ENCODE measurements at places on chromosomes 12 and 14.

DNA sequence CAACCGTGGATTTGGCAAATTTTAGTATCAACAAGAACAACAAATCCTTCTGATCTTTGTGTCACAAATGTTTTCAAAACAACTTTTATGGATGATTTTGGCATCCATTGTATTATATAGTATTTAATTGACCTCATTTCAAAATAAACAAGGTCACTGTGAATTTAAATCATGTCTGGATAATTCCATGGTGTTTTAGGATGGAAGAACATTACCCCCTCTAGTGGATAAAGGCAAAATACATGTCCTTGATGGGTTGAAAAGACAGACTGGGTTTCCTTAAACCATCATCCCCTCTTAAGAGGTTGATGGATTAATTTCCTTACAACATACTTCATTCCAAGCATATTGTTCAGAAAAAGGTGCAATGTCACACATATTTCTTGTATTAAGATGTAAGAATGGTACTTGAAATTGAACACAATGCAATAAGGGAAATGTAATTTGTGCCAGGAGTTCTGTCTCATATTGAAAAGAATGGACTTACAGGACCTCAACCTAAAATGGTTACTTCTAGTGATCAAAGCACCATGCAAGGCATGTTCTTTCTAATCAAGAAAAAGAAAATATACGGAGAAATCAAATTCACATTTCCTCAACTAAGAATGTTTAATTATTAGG, 352.0 kb downstream of the BCAT1 start:
- DNase-seq: peak; percentile 13

GRCh38 chr14:104871656-104872468, 6.8 kb downstream of the CEP170B start:
- no peak for DNase-seq

GRCh38 chr14:102220031-102220430, 80.3 kb downstream of the WDR20 start:
- DNase-seq: no peak

- DNase-seq: no peak
Measured at GRCh38 chr12:90304231-90304630, 595.6 kb upstream of the ATP2B1 start.

DNA sequence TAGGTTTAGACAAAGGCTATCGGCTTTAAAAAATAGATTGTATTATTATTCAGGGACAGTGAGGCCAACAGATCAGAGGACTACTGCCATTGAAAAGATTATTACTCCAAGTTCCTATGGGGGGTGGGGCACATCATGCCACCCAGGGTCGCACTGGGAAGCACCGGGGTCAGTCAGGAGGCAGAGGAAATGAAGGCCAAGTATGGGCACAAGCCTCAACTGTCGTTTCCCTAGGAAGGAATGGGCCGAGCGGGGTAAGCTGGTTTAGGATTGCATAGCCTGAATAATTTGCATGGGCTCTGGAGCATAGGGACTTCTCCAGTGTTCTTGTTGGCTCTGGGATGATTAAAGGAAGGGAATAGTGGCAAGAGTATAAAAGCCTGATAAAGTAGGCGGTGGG, 205.3 kb downstream of the NOVA1 start:
- no peak for DNase-seq

GRCh38 chr12:123387508-123388176, 3.7 kb downstream of the KMT5A start:
- no peak for DNase-seq

GRCh38 chr12:128802756-128803155, 21.0 kb downstream of the SLC15A4 start:
- DNase-seq: no peak

DNA sequence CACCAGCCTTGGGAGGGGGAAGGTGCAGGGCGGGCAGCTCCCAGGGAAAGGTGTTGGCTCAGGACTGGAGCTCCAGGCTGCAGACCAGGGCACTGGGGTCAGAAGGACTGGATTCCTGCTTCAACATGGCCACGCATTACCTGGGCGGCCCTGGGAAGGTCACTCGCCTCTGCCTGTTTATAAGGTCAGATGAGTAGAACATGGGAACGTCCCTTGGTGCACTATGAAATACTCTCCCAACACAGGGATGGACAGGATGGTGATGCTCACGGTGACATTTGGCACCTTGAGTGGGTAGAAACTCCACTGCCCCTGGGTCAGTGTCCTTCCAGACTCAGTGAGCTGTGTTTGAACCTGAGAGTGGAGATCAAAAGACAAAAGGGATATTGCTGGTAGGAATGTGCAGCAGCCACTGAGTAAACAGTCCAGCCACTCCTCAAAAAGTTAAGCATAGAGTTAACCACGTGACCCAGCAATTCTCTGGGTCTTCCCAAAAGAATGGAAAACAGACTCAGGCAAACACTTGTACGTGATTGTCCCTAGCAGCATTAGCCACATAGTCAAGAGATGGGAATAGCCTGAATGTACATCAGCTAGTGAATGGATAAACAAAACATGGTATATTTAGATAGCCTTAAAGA, 9.1 kb upstream of the BDKRB2 start:
- DNase-seq: no peak

GRCh38 chr12:57935331-57935730, 6.0 kb upstream of the ATP23 start:
- DNase-seq: no peak

DNA sequence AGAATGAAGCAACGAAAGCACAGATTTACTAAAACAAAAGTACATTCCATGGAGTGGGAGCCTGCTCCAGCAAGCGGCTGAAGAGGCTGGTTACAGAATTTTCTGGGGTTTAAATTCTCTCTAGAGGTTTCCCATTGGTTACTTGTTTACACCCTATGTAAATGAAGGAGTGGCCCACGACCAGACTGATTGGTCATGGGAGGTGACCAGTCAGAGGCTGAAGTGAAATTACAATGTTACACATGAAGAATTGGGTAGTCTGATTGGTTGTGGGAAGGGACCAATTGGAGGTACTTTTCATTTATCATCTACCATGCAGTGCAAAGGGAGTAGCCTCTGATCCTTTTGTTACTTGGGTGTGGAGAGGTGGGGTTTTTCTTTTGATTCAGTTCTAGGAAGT, 36.2 kb upstream of the APPL2 start:
- no peak for DNase-seq

DNA sequence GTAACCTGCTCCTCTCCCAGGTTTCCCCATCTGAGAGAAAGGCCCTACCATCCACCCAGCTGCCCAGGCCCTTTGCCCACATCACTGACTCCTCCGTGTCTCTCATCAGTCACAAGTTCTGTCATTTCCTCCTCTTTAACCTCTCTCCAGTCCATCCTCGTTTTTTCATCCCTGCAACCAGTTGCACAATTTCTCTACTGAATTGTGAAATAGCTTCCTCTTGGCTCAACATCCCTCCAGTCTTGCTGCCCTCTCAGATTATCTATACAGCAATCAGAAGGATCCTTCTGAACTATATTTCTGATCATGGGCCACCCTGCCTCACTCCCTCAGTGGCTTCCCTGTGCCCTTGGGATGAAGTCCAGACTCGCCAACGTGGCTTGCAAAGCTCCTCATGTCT, 6.8 kb downstream of the FAM161B start:
- no peak for DNase-seq

- no peak for DNase-seq
Measured at GRCh38 chr12:98737322-98737712, 92.2 kb downstream of the APAF1 start.

DNA sequence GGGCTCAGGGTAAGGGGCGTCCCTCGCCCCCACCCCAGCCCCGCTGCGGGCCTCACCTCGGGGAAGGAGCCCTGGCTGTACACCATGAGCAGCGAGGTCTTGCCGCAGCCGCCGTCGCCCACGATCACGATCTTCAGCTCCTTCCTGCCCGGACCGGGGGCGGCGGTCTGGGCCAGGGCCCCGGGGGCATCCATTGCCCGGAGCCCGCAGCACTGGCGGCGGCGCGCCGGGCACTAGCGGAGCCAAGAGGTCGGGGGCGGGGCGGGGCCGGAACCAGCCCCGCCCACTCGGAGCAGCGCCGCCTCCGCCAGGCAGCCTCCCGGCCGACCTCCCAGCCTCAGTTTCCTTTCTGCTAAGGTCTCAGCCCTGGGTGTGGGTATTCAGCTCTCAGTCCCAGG, at the start of gene RHOF:
Gene RHOF, minus strand, starts transcription at position 249 of the 398 bp plus-strand sequence. Its CDS starts 55 bp downstream, at position 194.
- DNase-seq: no peak

DNA sequence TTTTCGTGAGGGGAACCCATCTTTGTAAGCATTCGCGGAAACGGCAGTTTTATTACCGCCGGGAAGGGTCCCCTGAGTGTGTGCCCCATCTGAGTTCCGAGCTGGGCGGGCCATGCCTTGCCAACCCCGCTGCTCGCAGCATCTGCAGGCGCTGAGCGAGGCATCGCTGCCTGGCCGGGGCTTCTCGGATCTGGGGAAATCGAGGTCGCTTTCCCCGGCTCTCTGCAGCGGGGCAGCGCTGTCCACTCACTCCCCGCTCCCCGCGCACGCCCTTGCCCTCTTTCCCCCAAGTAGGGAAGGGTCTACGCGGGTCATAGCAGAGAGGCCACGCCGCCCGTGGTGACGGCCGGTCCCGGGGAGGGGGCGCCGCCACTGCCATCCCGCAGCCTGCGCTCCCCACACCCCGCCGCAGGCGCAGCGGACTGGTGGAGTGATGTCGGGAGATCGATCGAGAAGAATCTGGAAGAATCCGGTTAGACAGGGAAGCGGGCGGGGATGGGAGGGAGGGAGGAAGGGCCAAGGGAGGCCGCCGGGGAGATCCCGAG, 507 bp upstream of the FKBP4 start:
- DNase-seq: no peak

DNA sequence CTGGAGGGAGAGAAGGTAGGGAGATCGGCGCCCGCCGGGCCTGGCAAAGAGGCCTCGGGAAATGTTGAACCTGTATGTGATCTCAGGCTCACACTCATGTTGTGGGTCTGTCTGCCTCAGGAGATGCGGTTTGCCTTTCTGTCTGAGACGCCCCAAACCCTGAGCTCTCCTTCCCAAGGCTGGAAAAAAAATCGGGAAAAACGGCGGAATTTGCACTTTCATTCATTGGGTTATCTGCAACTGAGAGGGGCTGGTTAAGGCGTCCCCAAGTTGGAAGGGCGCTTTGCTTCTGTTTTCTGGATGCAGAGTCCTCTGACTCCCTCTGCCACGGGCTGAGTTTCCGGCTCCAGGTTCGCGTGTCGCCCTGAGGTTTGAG, 5.0 kb upstream of the HOXC9 start:
- no peak for DNase-seq

DNA sequence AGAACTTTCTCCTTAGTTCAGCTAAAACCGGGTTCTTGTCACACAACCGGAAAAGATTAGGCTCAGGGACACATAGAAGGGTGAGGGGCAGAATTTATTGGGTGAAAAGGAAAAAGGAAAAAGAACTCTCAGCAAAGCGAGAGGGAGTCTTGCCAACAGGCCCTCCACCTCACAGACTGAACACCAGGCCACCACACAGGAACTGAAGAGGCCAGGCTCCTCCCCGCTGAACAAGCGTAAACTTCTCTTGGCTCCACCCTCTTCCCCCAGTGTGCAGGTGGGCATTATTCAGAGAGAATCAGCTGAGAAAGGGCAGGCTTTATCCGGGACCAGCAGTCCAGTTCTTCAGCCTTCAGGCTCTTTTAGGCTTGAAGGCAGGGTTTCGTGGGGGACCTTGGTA, 125.6 kb upstream of the FGD4 start:
- no peak for DNase-seq

- no peak for DNase-seq
Measured at GRCh38 chr12:63877693-63878092, 33.2 kb downstream of the SRGAP1 start.

DNA sequence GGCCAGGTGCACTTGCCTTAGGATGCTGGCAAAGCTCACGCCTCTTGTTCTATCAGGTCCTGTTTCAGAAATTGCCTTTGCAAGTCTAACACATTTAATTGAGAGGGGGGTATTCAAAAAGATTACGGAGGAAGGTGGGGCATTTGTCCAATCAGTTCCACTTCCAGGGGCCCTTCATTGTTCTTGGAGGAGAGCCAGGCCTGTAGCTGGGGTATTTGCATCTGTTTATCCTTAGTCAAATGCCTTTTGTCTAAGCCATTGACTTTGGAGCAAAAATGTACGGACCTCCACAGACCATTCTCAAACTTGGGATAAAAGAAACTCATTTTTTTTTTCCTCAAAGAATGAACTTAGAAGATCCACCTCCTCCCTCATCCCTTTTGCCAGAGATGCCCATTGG, 582.0 kb downstream of the BCL11B start:
- no peak for DNase-seq

DNA sequence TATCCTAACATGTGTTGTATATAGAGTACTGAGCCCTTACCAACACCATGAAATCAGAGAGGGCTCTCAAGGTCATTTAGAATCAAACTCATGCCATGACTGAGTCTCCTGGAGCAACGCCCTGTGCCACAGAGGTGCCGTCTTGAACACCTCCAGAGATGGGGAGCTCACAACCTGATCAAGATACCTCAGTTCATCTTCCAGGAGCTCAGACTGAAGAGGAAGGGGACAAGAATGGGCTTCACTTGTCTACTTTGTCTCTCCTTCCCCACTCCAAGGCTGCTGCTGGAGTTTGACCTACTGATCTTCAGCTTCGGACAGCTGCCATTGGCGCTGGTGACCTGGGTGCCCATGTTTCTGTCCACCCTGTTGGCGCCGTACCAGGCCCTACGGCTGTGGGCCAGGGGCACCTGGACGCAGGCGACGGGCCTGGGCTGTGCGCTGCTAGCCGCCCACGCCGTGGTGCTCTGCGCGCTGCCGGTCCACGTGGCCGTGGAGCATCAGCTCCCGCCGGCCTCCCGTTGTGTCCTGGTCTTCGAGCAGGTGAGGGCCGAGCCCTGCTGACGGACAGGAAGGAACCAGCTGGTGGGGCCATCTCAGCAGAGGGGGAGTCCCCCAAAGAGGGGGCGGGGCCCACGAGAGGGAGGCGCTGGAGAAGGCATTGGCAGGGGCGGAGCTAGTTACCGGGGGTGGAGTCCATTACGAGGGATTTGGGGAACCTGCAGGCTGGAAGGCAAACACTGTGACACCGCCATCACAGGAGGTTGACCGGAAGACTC, 12.0 kb downstream of the SOAT2 start:
- DNase-seq: no peak

DNA sequence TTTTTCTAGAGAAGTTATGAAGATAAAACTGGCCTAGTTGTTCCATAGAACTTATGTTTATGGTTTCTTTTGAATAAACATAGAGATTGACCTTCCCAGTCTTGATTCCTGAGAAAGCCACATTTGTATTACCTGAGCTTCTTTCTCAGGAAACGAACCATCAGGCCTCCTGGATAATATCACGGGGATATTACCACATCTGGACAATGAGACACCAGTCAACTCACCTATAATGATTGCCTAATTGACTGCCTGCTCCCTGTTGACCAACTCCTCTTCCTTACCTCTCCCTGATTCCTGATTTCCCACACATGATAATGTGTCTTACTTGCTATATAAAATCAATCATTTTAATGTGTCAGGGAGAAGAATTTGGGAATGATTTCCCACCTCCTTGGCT, 822.7 kb downstream of the LRFN5 start:
- no peak for DNase-seq

DNA sequence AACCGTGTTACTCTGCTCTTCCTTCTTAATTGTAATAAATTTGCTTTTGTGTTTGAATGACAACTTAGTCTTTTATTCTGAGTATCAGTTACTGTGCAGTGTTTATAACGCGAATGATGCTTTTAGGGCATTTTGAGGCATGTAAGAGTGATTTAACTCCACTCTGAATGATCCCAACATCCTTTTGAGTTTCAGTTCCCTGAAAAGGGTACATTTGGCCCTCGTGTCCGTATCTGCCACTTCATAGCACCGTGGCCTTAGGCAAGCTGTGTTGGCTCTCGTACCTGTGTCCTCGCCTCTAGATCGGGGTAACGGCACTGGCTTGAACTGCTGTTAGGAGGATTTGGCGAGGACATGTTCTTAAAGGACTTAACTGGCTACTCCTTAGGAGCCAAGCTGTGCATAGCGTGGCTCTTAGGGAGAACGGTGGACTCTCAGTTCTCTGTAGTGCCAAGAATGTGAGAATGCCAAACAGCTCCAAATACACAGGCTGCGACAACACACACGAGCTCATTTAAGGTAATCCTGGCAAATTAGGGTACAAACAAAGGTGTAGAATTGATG, 92.0 kb downstream of the PPP2R5C start:
- no peak for DNase-seq
